SK-N-SH (cell line): ENCODE measurements at places on chromosomes 2 and 18.

DNA sequence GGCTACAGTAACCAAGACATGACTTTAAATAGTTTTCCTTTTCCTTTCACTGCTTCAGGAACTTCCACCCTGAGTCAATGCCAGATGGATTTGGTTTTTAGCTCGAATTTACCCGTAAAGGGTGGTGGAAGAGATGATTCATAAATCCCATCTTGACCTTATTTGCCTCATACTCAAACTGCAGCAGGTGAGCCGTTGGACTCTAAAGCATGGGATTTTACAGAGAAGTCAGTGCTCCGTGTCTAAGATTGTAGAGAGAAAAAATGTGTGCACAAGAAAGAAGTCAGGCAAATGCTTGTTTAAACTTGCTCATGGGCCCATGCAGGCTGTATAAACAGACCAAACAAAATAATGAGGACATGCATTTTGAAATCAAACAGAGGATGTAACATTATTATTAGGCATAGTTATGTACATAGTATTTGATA is 369.7 kb upstream of the TRIB2 start:
- DNase-seq = no peak

- DNase-seq = no peak
Observed at GRCh38 chr2:156765450-156765849, 329.3 kb downstream of the GPD2 start.

DNA sequence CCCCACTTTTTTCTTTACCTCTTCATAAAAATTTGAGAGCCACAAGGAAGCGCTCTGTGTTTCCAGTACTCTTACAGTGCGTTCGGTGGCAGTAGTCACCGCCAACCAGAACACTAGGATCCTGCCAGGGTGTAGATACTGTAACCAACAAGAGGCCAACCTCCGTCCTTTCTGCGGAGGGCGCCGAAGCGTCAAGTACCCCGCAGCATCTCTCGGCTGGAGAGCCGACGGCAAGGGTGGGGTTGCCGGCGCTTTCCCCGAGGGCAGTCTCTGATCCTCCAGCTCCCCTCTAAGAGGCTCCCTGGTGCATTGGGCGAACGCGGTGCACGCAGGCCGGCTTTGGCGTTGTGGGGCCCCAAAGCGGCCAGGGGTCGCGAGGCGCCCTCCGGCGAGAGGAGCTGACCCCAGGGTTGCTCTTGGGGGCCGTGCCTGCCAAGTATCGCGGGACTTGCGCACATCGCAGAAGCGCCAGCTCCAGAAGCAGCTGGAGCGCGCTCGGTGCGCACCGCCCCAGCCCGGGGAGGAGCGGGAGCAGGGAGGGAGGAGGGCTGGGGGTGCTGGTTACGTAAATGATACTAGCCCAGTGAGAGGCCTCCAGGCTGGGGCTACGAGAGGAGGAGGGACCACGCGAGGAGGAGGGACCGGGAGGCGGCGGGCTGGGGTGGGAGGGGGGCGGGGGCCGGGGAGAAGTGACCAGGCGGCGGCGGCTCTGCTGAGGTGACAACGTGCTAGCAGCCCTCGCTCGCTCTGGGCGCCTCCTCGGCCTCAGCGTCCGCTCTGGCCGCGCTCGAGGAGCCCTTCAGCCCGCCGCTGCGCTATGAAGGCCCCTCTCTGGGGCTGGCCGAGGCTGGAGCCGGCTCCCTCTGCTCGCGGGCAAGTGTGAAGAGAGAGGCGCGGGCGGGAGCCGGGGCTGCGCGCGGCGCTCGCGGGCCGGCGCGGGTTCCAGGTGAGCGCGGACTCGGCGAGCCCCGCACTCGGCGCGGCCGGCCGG is at the start of gene GALNT13:
Gene GALNT13 (plus strand): TSS at position 692 of the 991 bp plus-strand sequence.
- DNase-seq = peak; percentile 92

DNA sequence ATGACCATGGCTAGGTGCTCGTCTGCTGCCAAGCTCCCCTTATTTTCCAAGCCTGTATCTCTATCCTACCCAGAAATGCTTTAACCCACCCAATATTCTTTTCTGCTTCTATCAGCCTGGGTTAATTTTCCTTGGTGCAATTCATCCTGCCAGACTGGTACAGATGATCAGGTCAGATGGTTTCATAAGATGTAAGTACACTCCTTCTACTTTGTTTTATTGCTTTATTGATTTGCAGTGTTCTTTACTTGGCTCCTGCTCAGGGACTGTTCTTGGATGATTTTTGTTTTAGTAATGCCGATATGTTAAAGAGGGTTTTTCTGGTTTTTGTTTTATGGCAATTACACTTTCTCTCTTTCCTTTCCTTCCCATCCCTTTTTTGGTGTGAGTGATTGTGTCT is 2.4 kb upstream of the SGO2 start:
- no peak for DNase-seq

DNA sequence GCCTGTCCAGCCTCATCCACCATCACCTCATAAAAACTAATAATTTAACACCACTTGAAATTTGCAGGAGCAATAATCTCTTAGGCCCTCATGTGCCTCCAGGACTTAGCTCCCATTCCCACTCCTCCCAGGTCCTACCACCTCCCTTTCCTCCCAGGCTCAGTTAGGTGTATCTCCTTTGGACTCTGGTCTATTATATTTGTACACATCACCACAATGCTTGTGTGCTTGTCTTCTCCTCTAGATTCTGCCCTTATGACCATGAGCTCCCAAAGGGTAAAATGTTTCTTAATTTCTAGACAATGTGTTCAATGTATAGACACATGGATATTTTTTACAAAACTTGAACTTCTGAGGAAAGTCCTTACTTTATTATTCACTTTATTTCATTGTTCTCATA is 182.0 kb upstream of the ZC3H15 start:
- no peak for DNase-seq

DNA sequence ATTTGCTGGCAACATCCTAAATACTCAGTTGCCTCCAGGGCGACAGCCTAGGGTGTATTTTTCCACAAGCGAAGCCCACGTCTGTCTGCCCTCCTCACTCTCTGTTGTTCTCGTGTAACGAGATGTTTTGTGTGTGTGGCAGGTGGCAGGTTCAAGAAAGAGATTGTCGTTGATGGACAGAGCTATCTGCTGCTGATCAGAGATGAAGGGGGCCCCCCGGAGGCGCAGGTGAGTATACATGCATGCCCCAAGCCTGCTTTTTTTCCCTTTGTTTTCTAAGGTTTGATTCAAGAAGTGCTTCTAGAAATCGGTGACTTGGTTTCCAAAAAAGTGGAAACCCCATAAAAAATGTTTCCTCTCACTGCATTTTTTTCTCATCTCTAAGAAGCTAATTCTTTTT is 247.0 kb downstream of the AGAP1 start:
- peak; percentile 61 for DNase-seq

GRCh38 chr18:715626-716025 is 3.2 kb upstream of the ENOSF1 start:
- no peak for DNase-seq

GRCh38 chr18:51654488-51655326 is 457.2 kb upstream of the MEX3C start:
- DNase-seq = no peak

- DNase-seq = peak; percentile 23
Observed at GRCh38 chr2:149561309-149561926, 26.2 kb downstream of the MMADHC start.

DNA sequence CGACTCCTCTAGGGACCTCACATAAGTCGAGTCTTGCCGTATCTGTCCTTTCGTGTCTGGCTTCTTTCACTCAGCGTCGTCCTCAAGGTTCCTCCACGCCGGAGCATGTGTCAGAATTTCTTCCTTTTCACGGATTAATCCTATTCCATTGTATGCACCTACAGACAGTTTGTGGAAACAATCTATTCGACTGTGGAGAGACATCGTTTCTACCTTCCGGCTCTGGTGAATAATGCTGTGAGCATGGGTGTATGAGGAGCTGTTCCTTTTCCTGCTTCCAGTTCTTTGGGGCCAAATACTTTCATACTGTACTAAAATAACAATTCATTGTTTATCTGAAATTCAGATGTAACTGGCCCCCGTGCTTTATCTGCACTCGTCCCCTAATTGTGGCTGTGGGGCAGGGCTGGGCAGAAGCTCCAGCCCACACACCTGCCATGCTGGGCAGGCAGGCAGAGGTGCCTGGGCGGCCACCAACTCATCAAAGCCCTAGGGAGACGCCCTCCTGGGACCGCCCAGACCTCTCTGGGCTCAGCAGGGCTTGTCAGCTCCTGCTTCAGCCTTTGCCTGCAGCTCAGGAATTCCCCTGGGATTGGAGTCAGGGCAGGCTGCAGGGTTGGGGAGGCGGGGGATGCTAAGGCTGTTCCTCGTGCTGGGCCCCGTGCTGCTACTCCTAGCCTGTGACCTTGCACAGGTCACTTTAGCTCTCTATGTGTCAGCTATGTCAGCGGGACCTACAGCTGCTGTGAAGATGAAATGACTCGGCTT is 14.5 kb downstream of the GPC1 start:
- no peak for DNase-seq

DNA sequence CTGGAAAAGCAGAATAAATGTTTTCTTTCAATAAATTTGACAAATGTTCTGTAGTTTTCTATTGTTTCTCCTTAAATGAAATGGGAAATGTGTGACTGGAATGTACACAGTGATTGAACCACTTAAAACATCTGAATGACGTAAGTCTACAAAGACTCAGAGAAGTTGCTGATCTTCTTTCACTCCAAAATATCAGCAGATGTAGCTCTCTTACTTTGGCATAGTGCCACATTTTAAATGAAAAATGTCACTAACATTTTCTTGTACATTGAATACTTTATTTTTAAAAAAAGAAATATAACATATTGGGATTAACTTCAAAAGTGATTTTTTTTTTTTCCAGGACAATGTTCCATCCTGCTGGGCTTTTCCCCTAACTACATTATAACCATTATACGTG is 565.6 kb downstream of the TMEM182 start:
- no peak for DNase-seq

GRCh38 chr2:15758848-15759247 is 167.2 kb downstream of the DDX1 start:
- DNase-seq = no peak

GRCh38 chr2:214077727-214078126 is 333.1 kb upstream of the VWC2L start:
- no peak for DNase-seq

DNA sequence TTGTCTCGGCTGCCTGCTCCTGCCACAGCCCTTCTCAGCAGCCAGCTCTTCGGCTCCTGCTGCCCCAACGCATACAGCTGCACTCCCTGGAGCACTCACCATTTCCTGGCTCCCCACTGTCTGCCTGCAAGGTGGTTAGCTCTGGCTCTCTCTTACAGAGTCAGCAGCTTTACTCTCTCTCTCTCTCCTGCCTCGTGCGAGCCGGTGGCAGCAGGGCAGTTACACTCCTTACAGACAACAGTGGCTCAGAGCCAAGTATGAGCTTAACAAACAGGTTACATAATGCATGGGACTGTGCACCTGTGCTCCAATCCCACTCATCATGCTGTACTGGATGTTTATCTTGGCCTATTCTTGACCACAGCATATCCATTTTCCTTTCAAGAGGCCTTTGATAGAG is 47.4 kb upstream of the DNAJC10 start:
- no peak for DNase-seq

DNA sequence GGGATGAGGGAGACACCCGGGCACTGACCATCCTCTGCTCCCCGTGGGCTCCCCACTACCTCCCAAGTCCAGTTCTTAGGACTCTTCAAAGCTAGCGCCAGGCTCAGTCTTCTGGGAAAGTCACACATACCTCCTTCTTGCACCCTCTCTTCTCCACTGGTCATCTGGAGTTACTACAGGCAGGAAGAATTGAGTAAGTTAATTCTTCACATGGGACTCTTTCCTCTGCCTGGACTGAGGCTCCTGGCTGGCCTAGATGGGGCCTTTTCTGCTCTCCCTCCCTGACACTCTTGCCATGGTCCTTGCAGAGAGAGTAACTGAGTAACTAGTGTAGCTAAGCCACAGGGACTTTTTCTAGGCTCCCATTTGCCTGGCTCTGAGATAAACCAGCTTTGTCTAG is 96.5 kb upstream of the CELF4 start:
- DNase-seq = no peak

- no peak for DNase-seq
Observed at GRCh38 chr2:176885661-176886060, 326.9 kb upstream of the HNRNPA3 start.

DNA sequence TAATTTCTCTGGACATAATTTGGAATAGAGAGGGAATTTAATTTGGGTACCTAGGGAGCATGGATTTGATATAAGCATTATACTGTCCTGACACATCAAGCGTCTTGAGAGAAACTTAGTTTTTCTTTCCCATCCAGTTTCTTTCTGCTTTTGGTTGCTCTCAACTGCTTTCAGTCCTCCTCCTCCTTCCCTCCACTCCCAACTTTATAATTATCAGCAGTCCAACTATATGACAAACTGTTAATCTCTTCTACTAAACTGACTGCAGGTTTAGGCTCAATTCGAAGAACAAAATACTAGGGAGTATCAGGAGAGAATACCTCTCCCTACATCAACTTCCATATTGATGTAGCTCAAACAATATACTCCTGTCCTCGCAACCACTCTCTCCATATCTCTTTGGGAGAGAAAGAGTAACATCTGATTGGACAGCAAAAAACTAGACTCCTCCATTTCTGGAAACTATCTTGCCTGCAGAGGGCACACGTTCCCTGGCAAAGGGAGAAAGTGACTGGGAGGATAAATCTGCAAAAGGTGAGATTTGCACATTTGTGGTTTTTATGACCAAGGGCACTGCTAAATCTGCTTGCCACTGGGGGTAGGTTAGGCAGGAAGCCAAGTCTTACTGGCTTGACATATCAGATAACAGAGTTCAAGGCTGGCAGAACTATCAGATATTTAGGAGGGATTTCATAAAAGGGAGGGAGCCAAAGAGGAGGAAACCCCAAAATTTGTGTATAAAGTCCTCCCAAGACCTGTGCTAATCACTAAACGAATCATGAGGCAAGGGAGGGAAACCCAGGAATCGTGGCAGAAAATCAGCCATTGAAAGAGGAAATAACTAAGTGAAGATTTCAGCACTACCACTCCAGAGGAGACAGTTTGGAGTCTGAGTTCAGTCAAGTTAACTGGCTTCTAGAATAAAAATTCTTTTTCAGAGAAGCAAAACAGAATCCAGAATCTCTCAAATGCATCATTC is 40.0 kb downstream of the ICA1L start:
- DNase-seq = peak; percentile 64

DNA sequence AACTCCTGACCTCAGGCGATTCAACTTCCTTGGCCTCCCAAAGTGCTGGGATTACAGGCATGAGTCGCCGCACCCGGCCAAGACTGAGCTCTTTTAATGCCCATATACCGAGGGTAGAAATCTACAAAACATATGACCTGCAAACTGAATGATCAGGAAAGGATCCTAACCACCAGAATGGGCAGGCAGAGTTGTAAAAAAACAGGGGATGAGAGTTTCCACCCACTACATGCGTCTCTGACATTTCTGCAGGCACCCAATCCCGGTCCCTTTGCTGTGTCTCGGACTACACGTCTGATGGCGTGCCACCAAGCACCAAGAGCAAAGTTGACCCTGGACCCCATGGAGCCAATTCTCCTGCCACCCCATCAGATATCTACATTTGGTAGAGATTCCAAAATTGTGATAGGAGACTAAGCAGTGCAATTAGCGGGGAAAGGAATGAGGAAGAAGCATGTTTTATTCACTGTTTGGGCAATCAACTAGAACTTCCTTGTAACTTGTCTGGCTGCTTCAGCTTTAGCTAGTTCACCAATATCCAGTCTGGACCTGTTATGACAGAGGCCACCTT is 74.1 kb downstream of the ATP8B1 start:
- DNase-seq = no peak
